ENCODE measurements at places on chromosomes 11 and 22.

DNA sequence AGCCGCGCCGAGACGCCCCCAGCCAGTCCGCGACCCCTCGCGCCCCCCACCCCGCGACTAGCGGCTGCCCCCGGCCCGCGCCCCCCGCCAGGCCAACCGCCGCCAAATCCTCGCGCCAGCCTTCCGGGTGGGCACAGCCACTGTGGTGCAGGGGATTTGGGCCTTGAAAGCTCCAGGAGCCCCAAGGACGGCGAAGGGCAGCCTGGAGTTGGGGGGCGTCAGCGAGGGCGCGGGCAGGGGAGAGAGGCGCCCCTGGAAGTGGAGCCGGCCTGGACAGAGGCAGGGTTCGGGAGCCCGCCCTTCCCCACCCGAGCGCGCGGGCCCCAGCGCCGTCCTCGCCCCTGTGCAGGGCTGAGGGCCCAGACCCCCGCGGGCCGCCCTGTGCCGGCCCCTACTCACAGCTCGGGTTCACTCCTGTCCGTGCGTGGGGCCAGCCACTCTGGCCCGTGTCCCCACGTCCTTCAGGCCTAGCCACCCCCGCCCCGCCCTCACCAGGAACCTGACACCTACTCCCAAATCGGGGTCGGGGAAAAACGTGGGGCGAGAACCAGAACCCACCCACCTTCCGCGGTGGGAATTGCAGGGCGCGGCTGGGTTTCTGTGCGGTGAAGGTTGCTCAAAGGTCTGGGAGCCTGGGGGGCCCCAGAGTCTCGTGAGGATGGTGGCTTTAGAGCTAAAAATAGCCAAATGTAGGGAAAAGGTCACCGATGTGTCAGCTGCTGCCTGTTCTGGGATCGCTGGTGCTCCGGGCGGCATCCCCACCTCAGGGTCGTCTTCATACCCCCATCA, at the start of gene CPT1B:
Gene CPT1B (minus strand): TSS at position 441 of the 789 bp plus-strand sequence. CDS start 512 bp downstream, outside the sequence.
- DNase-seq = no peak

GRCh38 chr11:14577835-14578529, 57.8 kb upstream of the PSMA1 start:
- no peak for DNase-seq

DNA sequence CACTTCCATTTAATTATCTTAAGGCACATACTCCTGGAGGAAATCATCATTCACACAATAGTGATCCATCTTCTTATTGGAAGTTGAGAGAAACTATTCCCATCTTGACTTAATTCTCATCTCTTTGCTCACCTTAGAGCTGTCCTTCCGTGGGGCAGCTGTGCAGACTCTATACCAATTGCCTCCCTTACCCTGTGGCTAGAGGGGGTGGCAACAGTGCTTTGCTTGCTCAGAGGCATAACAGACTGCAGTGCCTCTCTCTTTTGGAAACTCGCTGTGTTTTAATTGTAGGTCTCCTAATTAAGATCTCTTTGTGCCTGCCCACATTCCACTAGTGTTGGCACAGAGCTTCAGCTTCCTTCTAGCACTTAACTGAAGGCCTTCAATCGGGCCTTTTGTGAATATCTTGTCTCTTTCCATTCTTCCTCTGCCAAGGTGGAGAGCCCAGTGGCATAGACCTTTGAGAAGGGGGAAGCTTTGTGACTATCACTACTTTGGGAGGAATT, 5.5 kb downstream of the KMT2A start:
- no peak for DNase-seq

GRCh38 chr11:94675813-94676212, 92.3 kb upstream of the AMOTL1 start:
- no peak for DNase-seq

GRCh38 chr11:7467652-7468051, 17.7 kb upstream of the OLFML1 start:
- DNase-seq = no peak

DNA sequence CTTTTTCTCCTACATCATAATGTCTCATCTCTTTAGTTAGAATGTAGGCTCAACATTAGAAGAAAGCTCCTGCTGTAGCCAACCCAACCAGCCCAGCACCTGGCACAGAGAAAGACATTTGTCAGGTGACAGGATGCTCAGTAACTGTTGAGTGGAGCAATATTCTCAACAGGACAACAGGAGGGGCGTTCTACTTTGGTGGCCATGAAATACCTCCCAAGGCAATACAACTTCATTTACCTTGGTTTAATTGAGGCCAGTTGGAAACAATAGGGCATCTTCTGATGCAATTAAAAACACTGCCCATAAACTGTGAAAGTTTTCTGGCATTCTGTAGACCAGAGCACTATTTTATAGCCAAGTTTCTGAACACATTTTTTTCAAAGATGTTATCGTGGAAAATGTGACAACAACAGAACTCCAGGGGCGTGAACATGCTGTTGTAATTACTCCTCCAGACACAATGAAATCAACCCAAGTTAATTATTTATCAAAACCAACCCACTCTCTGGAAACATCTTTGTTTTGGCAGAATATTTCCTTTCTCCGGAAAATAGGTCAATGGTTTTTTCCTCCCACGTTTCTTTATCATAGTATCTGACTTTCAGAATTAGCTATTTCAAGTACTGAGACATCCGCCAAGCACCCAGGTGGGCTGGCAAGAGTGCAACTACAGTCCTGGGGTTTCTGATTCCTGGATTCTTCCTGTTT, 538.1 kb downstream of the SOX6 start:
- no peak for DNase-seq

DNA sequence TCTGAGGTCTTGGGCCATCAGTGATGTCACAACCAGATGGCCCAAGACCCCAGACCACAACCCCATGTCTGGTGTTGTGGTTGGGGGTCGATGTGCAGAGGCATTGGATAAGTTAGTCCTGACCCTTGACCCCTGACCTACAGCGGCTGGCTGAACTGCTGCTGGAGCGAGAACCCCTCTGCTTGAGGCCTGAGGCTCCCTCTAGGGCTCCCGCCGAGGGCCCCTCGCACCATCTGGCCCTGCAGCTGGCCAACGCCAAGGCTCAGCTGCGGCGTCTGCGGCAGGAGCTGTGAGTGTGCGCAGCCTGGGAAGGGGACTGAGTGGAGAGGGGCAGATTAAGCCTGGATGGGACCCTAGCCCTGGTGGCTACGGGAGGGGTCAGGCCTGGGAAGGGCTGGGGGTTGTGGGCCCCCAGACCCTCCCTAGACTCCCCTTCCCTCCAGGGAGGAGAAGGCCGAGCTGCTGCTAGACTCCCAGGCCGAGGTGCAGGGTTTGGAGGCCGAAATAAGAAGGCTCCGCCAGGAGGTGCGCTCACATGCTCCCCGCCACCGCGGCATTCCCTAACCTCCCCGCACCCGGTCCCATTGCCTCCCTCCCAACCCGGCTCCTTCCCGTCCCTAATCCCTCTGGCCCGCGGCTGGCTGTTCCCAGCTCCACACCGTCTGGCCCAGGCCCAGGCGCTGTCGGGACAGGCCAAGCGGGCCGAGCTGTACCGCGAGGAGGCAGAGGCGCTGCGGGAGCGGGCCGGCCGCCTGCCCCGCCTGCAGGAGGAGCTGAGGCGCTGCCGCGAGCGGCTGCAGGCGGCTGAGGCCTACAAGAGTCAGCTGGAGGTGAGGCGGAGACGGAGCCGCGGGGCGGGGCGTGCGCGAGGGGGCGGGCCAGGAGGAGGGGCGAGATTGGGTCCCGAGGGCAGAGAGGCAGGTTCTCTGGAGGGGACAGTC, 2.1 kb downstream of the CCDC88B start:
- peak; percentile 87 for DNase-seq

All from fibroblast of pulmonary artery (primary cell).